ENCODE measurements at places on chromosomes 5 and 9.
A peak's percentile ranks its signal among the peaks of the same experiment; 100 is the strongest.

- no peak for DNase-seq
These were observed 1.8 kb downstream of the PLGRKT start for GRCh38 chr9:5435912-5436311.

DNA sequence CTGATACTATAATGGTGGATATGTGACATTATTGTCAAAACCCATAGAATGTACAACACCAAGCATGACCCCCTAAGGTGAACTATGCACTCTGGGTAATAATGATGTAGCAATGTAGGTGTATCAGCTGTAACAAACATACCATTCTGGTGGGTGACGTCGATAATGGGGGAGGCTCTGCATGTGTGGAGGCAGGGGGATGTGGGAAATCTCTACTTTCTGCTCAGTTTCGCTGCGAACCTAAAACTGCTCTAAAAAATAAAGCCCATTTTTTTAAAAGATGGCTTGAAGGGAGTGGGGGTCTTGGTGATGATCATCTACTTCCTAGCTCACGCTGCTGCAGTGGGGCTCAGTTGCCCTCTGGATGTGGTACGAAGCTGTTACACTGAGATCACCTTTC, 51.1 kb downstream of the RASGEF1C start:
- no peak for DNase-seq

DNA sequence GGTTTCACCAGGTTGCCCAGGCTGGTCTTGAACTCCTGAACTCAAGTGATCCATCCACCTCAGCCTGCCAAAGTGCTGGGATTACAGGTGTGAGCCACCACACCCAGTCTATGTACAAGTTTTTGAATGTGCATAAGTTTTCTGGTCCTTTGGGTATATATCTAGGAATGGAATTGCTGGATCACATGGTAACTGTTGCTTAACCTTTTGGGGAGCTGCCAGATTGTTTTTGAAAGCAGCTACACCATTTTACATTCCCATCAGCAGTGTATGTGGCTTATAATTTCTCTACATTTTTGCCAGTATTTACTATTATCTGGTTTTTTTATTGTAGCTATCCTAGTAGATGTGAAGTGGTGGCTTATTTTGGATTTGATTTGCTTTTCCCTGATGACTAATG, 8.9 kb upstream of the LNPEP start:
- no peak for DNase-seq

GRCh38 chr5:113806250-113806649, 292.8 kb downstream of the YTHDC2 start:
- peak; percentile 63 for DNase-seq

GRCh38 chr5:16565118-16565517, 51.7 kb downstream of the RETREG1 start:
- DNase-seq: no peak

DNA sequence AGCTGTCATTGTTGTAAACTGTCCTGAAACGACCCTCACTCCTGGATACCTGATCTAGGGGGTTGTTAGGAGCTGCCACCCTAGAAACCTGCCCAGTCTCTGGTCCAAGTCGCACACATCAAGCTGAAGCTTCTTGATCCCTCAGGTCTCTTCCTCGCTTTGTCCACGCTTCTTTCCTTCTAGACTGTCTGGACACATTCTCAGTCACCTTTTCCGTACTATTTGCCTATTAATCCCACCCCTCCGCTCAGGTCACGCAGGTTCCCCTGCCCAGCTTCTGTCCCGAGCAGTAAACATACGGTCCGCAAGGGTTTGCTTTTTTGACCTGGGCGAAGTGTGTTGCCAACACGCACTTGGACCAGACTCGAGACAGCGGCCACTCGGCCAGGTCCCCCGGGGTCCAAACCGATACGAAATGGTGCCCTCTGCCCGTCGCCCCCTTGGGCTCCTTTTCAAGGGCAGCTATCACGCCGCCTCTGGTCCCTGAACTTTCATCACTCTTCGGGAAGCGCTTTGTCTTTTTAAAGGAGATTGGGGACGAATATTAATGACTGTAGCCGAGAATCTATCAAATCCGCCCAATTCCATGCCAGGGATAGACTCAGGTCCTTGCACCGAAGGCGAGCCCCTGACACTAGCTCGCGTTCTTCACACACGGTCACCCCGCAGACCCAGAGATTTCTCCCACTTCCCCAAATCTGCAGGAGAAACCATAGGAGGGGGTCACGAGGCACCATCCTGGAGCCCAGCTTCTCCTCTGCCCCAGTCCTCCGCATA, 814 bp downstream of the PLCXD3 start:
- DNase-seq: no peak

DNA sequence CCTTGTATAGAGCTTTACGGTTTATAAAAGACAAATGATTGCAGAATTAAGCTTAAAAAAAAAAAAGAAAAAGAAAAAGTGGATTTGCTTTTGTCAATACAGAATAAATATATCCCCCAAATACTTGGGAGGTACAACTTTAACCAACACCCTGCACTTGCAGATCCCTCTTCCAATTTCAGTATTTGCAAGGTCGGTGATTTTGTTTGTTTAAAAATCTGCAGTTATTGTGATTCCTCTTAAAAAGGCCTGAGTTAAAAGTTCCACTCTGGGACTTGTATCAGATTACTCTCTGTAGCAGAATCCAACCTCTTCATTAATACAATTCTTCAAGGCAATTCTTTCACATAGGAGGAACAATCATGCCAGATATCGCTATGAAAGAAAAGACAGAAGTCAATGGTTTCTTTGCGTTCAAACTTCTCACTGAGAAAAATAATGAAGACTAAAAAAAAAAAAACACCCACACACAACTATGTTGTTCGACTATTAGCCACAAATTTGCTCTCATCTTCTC, 400.9 kb downstream of the EBF1 start:
- DNase-seq: no peak

- no peak for DNase-seq
These were observed 3.0 kb downstream of the EQTN start for GRCh38 chr9:27293996-27294395.

- no peak for DNase-seq
These were observed 4.5 kb upstream of the CD274 start for GRCh38 chr9:5445886-5446285.

GRCh38 chr9:33105959-33106358, 29.5 kb upstream of the SMU1 start:
- no peak for DNase-seq

- DNase-seq: no peak
These were observed 118.7 kb upstream of the FST start for GRCh38 chr5:53361708-53362107.

DNA sequence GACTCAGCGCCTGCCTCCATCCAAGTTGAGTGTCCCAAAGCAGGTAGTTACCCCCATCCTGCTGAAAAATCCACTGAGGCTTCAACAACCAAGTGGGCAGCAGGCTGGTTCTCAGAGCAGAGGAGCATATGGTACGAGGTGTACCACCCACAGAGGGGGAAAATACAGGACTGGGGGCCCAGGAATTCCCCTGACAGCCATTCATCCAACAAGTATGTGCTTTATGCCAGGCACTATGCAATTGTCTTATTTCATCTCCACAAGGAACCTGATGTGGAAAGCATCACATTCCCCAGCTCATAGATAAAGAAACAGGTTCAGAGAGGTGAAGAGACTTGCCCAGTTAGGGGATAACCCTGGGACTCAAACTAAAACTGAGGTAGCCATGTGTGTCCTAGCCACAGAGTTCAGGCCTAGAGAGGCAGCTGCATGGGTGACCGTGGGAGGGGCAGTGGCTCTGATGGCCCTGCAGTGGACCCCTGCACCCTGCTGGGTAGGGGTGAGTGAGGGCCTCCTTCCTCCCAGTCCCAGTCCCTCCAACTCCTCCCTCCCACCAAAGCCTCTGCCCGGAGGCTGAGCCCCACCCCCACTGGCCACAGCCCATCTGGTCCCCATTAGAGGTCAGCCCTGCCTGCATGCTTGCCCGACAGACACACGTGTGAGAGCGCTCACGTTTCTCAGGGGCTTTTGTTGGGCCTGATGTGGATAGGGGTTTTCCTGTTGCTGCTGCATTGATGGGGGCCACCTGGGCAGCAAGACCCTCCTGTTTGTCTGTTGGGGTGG, 11.5 kb downstream of the PDLIM4 start:
- no peak for DNase-seq

- DNase-seq: no peak
These were observed at the start of gene SMIM23 for GRCh38 chr5:171785517-171785916. Gene SMIM23 (plus strand): TSS chr5:171785817. CDS start chr5:171785872, 55 bp downstream.

DNA sequence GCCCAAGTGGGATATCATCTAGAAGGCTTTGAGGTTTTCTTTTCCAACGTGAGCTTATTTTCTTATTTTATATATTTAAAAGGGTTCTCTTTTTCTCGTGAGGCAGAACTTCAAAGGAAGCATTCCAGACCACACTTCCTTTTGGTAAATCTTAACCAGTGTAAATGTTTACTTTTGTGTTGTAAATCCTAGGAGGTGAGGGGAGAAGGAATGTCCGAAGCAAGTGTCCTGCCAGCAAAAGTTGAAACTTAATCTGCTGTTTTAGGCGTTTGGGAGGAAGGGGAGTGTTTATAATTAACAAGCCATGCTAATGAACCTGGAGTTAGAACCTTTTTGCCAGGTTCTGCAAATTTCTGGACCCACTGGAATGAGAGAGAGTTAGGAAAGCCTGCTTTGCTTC, 37.9 kb downstream of the WWC1 start:
- no peak for DNase-seq

DNA sequence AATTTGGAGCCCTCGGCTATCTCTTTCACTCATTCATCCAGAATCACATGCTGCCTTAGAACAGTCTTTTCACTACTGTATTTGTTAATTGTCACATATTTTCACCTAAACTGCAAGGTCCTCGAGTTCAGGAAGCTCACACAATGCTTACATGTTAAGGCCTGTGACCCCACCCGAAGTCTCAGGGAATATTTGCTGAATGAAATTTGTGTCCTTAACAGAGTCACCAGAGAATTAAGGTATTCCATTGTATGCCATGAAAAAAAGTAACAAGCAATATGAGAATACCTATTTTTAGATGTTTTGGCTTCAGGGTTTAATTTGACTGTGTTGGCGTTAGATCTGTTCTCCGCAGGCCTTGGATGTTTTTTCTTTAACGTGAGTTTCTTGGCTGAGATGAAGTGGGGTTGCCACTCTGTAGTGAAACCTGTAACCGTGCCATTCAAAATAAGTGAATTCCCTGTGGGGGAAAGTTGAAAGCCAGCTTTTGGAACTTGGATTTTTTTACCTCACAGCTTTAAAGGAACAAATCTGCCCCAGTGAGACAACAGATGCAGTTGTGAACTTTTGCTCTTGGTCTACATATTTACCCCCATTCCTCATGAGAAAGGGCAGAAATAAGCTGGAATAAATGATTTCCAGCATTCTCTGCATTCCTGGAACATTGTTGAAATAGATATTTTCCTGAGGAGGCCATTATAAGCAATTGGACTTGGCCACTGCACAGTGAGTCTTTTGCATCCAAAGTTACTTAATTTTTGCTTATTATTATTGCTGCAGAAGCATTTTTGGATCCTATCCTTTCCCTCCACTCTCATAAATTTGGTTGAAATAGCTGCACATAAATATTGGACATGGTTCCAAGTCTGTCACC, 35.9 kb upstream of the FBP1 start:
- no peak for DNase-seq

DNA sequence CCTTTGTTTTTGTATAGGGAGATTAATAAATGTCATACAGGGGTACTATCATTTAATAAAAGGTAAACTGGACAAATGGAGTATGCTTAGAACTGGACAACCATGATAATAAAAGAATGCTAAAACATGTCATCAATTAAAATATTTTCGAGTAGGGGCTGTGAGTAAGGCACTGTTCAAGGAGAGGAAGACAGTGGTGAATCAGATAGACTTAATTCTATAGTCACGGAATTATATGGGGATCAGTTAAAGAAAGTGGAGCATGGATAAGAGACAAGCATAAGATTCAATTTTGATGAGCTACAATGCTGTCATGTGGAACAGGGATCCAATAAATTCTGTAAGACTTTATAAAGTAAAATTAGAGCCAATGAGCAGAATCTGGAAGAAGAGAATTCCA, 104.5 kb downstream of the HMHB1 start:
- no peak for DNase-seq

DNA sequence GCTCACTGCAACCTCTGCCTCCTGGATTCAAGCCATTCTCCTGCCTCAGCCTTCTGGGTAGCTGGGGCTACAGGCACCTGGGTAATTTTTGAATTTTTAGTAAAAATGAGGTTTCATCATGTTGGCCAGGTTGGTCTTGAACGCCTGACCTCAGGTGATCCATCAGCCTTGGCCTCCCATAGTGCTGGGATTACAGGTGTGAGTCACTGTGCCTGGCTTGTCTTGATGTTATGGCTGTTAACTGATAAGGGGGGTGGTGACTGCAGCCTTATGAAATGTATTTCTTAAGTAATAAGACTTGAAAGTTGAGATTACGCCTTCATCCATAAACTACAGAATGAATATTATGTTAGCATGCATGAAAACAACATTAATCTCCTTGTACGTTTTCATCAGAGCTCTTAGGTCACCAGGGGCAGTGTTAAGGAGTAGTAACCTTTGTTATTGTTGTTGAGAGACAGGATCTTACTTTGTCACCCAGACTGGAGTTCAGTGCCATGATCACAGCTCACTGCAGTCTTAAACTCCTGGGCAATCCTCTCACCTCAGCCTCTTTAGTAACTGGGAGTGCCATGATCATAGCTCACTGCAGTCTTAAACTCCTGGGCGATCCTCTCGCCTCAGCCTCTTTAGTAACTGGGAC, 148.3 kb downstream of the ATP10B start:
- no peak for DNase-seq

DNA sequence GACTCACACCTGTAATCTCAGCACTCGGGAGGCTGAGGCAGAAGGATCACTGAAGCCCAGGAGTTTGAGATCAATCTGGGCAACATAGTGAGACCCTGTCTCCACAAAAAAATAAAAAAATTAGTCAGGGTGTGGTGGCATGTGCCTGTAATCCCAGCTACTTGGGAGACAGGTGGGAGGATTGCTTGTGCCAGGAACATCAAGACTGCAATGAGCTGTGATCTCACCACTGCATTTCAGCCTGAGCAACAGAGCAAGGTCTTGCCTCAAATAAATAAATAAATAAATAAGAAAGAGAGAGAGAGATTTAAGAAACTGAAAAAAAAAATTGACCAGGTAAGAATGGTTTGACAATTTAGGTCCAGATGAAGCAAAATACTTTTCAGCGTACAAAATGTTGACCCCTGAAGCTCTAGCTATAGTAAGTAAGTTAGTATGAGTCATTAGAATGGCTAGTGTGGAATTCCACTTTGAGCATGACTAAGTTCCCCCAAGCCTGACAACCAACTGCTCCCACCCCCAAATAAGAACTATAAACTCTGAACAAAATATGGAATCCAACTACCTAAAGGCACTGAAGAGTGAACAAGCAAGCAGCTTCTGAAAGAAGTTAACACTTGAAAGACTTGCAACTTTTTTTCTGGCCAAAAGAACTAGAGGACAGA, 217.8 kb upstream of the TLE4 start:
- DNase-seq: peak; percentile 33

DNA sequence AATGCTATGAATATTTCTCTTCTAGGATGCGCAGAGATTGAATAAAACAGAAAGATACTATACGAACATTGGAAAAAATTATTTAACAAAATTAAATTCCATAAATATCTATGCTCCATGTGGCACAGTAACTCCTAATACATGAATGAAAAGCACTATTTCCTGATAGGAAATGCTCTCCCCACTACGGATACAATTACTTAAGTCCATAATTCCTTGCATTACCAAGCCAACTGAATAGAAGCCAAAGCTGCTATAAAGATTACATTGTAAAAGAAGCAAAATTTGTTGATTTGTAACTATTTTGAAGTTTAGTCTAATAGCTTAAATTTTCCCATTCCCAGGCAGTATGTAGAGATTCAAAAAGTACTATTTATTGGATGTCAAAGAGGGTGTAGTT, 61.8 kb upstream of the SNX2 start:
- DNase-seq: no peak

Data from HS-5 (cell line).